Left ventricle myocardium superior (tissue), 1 donor: ENCODE measurements at places on chromosomes 1 and 21.
A peak's percentile ranks its signal among the peaks of the same experiment; 100 is the strongest.

DNA sequence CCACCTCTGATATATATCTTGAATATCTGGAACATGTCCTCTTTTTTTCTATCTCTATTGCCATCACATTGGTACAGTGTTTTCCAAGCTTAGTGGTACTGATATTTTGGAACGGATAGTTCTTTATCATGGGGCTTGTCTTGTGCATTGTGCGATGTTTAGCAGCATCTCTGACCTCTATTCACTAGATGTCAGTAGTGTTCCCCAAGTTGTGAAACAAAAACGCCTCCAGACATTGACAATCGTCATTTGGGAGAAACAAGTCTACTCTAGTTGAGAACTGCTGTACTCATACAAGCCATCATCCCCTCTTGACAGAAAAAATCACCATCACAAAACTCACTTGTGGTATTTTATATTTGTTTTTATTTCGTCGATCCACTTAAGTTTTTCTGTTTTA, 79.7 kb upstream of the CHODL start:
- no peak for DNase-seq

- DNase-seq, result no peak
Measured at GRCh38 chr21:33293811-33294216, 27.6 kb downstream of the IL10RB start.

GRCh38 chr1:235113183-235113917, 15.3 kb downstream of the TOMM20 start:
- no peak for DNase-seq

DNA sequence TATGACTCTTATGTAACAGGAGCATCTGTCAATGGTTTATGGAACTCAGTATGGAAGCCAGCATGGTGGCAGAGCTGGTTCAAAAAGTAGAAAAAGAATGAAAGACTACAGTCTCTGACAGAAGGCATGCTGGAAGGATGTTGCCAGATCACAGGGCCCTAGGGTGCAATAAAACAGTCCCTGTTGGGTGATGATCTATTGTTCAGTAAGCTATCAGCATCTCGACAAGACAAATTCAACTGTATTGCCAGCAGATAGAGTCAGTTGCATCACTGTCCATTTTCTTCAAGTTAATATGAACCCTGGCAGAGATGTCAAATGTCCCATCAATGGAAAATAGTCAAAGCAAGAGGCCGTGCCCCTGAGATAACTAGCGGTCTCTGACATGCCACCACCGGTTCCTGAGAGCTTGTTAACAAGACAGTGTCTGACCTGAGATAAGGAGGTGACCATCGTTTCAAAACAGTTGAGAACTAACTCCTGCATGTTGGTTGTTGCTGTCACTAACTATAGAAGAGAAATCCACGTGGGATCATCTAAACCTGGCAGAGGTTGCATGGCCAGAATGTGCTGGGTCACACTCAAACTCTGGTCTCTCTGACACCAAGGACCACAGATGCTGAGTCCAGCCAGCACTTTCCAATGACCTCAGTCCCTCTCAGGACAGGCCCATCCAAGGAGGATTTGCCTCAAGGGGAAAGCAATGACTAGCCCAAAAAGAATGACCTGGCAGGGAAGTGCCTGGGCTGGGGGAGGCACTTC, 125.9 kb downstream of the RIPK4 start:
- no peak for DNase-seq

GRCh38 chr21:34670220-34670961, 1.6 kb downstream of the CLIC6 start:
- DNase-seq, result peak; percentile 33

- DNase-seq, result peak; percentile 17
Measured at GRCh38 chr21:46424621-46425020, 34.1 kb upstream of the DIP2A start.

DNA sequence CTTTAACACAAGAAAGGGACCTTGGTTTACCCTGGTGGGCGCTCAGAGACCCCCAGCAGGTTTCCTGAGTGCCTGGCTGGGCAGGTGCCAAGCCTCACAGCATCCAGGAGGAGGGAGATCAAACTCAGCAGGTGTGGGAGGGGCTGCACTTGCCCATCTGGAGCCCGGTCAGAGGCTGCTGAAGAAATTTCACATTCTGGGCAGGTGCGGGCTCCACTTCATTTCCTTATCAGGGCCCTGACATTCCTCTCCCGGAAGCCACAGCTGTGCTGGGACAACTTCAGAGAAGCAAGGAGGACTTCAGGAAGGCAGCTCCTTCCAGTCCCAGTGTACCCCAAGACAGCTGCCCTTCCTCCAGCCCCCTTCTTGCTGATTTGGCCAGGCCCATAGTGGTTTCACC, 82.9 kb downstream of the ITPKB start:
- DNase-seq, result no peak

DNA sequence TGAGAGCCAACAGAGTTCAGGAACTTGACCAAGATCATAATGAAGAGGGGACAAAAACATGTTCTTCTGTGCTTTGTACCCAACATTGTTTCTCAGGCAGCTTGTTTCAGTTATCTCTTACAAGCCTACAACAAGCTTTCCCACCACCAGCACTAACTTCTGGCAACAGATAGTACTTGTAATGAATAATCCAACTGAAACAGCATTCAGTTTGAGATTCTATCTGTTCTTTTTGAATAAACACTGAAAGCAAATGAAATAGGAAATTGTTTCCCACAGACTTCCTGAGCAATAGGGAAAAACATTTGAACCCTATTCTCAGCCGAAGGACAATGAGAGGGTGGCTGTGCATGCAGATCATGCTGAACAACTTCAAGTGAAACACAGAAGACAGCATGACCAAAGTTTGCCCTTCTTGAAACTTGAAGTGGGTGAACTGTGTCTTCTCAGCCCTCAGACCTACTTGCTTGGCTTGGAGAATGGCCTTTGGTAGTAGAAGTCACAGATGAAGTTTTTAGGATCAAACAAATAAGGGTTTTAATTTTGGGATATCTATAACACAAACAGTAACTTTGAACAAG, 11.2 kb upstream of the HOOK1 start:
- DNase-seq, result no peak

GRCh38 chr1:39988618-39989343, 33.8 kb downstream of the MFSD2A start:
- no peak for DNase-seq

GRCh38 chr1:230493264-230493663, 67.1 kb upstream of the PGBD5 start:
- no peak for DNase-seq

DNA sequence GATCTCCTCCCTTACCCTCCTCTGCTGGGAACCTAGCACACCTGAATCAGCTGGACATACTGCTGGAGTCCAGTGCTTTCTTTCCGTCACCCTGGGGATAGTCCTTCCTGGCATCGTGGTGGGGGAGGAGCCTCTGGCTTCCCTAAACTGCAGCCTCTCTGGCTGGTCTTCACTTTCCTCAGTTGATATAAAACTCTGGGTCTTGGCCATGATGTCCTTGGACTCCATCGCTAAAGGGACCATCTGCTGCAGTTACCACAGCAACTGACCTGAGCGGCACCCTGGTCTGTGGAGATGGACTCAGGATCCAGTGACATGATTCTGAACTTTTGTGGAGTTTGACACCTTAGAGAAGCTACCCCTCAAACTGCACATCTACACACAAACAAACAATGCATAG, 22.8 kb downstream of the PARS2 start:
- no peak for DNase-seq

DNA sequence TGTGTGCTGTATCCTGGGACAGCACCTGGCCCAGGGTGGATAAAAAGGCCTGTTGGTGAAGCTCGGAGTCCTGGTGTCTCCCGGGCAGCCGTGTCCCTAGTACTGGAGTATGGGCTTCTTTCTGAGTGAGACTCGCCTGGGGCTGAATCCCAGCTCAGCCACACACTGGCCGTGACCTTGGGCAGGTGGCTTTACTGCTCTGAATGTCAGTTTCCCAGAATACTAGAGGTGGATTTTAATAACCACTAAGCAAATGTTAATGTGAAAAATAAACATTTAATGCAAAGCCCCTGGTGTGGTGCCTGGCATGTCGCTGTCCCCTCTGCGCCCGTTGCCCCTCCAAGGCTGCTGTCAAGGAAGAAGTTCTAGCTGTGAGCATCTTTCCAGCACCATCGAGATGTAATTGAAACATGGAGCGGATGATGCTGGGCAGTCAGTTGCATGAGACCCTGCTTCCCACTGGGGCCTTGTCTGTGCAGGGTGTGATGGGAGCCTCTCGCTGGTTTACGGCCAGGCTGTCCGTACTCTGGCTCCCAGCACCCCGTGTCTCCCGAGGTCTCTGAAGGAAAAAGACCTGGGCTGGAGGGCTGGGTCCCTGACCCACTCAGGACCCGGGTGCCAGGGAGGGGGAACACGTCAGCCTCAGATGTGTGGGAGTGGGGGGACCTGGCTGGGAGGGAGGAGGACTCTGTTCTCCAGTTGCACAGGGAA, 527.8 kb downstream of the MATN1 start:
- no peak for DNase-seq

GRCh38 chr1:13618483-13618882, 34.9 kb downstream of the PDPN start:
- no peak for DNase-seq

DNA sequence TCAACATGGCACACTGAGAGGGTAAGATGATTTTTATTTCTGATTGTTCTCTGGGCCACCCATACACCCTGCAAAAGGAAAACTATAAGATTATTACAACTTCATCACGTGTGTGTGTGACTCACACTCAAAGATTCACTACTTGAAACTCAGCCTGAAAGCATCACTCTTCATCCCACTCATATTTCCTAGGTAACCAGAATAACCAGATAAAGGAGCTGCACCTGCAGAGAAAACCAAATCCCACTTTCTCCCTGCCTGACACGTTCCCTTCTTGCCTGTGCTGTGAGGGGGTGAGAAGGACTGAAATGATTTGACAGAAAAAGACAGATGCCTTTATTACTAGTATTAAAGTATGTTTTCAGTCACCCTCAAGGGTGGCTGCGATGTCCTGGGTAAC, 131.6 kb downstream of the TGFBR3 start:
- DNase-seq, result no peak

GRCh38 chr1:86035101-86035500, 121.5 kb downstream of the COL24A1 start:
- DNase-seq, result no peak

GRCh38 chr21:32299695-32300094, 1.0 kb downstream of the MRAP start:
- no peak for DNase-seq

DNA sequence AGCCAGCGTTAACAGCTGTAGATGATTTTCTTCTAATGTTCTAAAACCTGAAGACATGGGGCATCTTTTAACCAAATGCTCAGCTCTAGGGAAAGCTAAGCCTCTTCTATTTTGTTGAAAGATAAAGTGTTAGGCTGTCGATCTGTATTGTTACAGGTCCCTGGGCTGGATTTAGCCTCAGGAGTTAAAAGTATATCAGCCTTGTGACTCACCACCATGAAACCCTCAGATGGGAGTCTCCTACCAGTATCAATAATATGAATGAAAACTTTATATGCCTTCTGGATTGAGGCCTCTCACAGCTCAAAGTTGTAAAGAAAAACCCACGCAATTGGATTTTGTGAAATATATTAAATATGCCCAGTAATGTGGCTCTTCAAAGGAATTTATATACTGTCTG, 231.6 kb downstream of the FGGY start:
- no peak for DNase-seq

DNA sequence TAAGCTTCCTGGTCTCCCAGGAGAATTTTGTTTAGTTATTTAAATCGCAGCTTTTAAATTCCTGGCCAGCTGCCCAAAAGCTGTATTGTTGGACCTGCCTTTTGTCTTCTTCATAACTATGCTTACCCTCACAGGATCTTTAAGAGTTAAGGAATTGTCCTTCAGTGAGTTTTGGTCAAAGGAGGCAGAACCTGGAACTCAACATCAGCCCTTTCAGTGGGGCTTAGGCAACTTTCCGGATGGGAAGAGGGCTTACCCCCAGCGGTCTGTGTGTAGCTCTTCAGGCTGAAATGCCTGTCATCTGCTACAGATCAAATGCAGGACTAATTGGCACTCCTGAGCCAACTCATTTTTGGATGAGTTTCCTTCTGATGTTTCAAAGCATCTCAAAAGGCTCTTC, 402.6 kb downstream of the SIPA1L2 start:
- DNase-seq, result no peak

DNA sequence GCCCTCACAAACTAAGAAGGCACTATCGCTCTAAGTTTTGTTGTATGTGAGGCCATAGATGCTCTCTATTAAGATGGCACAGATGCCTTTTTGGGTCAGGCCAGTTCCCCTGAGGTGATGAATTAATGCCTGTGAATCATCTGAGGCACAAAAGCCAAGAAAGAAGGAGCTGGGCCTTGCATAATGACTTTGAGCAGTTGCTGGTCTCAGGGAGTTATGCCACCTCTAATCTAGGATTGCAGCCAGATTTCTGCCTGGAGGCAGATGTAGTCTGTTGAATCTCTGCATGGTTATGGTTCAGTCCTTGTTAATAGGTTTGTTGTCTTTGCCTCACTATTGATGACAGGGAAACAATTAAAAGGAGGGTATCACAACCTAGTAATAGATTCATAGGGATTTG, 168.1 kb upstream of the CHRM3 start:
- no peak for DNase-seq

- peak; percentile 84 for DNase-seq
Measured at GRCh38 chr1:36400825-36401601, 3.3 kb upstream of the LSM10 start.

DNA sequence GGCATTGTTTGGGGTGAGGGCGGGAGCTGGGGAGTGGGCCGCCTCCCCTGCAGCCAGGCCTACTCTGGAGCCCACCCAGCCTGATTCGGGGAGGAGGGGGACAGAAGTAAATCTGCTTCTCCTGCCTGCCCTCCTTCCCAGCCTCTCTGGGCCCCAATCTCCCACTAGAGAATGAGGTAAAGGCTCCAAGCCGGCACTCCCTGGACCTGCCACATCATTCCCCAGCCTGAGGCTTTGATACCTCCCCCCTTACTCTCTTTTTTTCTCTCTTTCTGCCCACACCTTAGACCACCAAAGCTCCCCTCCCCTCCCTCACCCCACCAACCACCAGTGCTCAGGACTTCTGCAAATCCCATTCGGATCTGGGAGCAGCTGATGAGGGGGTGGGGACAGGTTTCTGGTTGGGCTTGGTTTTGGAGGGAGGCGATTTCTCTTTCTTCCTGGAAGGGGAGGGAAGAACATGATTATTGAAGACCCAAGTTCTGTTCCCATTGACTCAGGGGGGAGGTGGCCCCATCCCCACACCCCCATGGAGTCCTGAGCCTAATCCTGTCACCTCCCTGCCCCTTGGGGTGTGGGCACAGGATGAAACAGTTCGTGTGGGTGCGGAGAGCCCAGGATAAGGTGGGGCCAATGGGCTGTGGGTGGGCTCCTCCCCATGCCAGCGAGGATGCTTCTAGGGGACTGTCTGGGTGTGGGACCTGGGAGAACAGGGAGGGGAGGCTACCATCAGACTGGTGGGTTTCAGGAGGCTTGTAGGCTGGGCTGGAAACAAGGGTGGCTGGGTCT, 1.3 kb downstream of the MAP7D1 start:
- no peak for DNase-seq

GRCh38 chr1:89842567-89843272, 21.9 kb downstream of the LRRC8D start:
- DNase-seq, result peak; percentile 38

GRCh38 chr1:169044296-169044695, 62.2 kb upstream of the ATP1B1 start:
- DNase-seq, result no peak

GRCh38 chr1:196467230-196467925, 140.9 kb downstream of the KCNT2 start:
- no peak for DNase-seq
